Thoracic aorta (tissue), 2 donors: ENCODE measurements at places on chromosomes 6 and 20. TPM values are rescaled to one million over a fixed set of nuclear protein-coding genes. Genes with fewer than 3 reads are reported as not detected.

- DNase-seq = no peak
Measured at GRCh38 chr20:58597249-58597891, 53.7 kb upstream of the STX16 start.

DNA sequence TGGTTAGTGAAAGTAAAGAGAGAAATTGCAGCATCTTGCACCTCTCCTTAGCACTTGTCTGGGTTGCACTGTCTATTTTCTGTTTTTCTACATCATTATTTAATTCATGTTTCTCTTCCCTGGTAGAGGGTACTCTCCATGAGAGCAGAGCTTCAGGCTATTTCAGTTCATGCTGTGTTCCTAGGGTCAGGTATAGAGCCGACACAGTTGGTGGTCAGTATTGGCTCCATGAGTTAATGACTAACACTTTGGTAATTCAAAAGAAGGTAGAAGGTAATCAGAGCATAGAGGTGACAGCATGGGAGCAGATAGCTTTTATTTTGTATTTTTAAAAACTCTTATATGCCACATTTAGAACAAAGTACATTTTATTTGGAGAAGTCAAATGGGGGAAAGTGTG is 42.7 kb downstream of the RIMS1 start:
- no peak for DNase-seq

APCDD1L gene
- 9.2 TPM for total RNA-seq

DNA sequence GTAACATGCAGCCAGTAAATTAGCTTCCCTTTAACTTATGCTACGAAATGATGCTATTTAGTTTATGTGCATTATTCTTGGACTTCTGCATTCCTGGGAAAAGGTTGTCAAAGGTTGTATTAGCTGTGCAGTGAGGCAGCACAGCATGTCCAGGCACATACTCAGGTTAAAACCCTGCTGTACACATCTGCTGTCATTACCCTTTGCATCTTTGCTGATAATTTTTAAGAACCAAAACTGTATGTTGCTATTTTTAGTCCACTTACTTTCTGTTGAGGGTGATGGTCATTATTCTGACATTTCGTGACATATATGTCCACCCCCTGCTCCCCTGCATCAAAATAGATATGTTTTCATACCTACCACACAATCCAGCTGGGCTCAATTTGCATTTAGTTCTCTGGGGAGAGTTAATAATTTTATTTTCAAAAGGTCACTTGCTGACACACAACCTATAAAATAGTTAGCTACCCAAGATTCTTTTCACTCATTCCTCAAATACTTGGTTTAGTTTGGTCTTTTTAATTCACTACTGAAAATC is 142.5 kb upstream of the SPACA1 start:
- DNase-seq = no peak

GRCh38 chr6:20681243-20681684 is 147.0 kb downstream of the CDKAL1 start:
- no peak for DNase-seq

- DNase-seq = no peak
Measured at GRCh38 chr20:10864076-10864672, 190.4 kb upstream of the JAG1 start.

DNA sequence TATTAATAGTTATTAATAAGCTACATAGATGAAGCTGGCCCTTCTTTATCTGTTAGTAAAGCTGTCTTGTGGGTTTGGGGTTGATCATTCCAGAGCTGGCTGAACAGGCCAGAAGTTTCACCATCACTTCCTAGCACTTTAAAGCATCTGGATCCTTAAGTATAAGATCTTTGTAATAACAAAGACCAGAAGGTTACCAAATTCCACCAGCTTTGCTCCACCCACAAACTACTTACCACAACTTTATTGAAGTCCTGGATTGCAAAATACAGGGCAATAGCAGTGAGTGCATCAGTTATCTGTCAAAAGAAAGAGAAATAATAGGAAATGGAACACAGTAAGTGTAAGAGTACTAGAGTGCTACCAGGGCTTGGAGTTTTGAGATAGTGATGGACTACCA is 33.0 kb downstream of the PIGU start:
- DNase-seq = no peak

FAXC gene
- 0.99 TPM for total RNA-seq

GSTA4 gene
- total RNA-seq = 18.1 TPM

DNA sequence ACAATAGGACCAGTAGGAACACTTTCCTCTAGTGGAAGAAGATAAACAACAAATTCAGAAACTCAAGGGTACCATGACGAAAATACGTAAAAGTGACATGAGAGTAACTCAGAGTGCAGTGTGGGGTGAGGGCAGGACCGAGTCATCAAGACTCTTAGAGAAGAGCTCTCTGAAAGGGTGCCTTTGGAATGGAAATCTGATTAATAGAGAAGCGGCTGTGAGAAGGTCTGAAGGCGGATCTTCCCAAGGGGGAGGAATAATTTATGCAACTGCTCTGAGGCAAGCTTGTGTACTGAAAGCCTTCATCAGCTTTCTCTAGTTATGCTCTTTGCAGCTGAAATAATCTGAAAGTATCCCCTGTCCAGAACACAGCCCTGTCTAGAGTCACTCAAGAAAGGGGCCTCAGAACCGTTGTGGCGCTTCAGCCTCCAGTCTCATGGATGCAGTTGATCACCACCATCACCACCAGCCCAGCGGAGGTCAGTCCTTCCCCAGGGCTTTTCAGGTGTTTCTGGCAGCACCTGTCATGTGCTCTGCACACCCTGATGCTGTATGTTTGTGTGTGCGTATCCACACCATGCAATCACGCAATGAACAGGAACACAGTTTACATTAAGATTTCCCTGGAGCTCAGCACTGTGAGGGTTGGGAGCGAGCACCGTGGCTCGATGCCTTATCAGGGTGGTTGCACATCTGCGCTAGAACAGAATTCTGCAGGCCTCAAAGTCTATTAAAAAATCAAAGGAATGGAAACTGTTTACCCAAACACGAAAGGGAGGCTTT is 396.5 kb downstream of the SMOC2 start:
- no peak for DNase-seq

GRCh38 chr6:106825156-106825555 is 149.4 kb downstream of the CD24 start:
- no peak for DNase-seq

DNA sequence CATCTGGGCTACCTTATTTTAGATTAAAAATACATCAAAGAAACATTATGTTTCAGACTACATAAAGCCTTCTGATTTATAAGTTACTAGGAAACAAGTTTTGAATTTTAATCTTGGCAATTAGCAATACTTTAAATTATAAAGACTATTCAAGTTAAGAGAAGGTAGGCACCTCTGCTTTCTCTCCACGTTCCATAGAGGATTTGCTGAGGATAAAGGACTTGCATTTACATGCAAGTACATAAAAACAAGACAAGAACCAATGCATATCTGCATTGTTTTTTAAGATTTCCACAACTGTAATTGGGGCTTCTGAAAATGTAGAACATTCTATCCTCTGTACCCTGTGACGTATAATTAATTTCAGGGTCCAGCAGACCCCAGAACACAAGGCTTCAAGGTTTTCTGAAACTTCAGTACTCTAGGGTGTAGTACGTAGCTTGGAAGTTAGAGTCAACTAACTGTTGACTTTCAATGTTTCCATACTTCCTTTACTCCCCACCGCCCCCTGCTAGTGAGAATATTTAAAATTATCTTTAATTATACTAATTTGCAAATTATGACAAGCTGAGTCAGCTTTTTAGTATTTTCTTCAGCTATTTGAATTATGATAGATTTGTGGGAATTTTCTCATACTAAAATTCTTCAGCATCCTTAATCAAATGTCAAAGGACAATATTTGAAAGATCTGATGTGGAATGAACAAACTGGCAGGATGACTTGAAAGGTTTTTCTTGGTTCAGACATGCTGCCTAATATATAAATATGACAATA is 82.8 kb downstream of the PKIB start:
- DNase-seq = no peak
